ENCODE measurements at places on chromosomes 1 and 21. TPM values are rescaled to one million over a fixed set of nuclear protein-coding genes. Genes with fewer than 3 reads are reported as not detected.

The HTR6 gene
- total RNA-seq = 2.1 TPM

The MTARC1 gene
- total RNA-seq = not detected

- no peak for DNase-seq
- no peak overlapping the region for H3K4me3 ChIP-seq
- H3K27ac ChIP-seq = no peak overlapping the region
- H3K27me3 ChIP-seq = no peaks in the 10 kb centered on the region
- no peaks in the 10 kb centered on the region for H3K4me1 ChIP-seq
- no peaks in the 10 kb centered on the region for H3K36me3 ChIP-seq
Measured at GRCh38 chr1:240823357-240823756, 211.4 kb upstream of the GREM2 start.

The ALG14 gene
- total RNA-seq = 0.08 TPM

The TAL1 gene
- not detected for total RNA-seq

GRCh38 chr1:39387452-39387851 is 104.0 kb upstream of the BMP8A start:
- H3K36me3 ChIP-seq = peaks cover 81% of the 10 kb centered on the region
- no peak for DNase-seq
- H3K27ac ChIP-seq = no peak overlapping the region
- H3K4me1 ChIP-seq = peaks cover 3% of the 10 kb centered on the region

The OR6N1 gene
- not detected for total RNA-seq

GRCh38 chr1:225361176-225361575 is 66.7 kb downstream of the LBR start:
- H3K27ac ChIP-seq = no peak overlapping the region
- no peaks in the 10 kb centered on the region for H3K36me3 ChIP-seq
- H3K4me1 ChIP-seq = no peaks in the 10 kb centered on the region
- no peak overlapping the region for H3K4me3 ChIP-seq
- H3K27me3 ChIP-seq = peaks cover 4% of the 10 kb centered on the region
- DNase-seq = no peak

DNA sequence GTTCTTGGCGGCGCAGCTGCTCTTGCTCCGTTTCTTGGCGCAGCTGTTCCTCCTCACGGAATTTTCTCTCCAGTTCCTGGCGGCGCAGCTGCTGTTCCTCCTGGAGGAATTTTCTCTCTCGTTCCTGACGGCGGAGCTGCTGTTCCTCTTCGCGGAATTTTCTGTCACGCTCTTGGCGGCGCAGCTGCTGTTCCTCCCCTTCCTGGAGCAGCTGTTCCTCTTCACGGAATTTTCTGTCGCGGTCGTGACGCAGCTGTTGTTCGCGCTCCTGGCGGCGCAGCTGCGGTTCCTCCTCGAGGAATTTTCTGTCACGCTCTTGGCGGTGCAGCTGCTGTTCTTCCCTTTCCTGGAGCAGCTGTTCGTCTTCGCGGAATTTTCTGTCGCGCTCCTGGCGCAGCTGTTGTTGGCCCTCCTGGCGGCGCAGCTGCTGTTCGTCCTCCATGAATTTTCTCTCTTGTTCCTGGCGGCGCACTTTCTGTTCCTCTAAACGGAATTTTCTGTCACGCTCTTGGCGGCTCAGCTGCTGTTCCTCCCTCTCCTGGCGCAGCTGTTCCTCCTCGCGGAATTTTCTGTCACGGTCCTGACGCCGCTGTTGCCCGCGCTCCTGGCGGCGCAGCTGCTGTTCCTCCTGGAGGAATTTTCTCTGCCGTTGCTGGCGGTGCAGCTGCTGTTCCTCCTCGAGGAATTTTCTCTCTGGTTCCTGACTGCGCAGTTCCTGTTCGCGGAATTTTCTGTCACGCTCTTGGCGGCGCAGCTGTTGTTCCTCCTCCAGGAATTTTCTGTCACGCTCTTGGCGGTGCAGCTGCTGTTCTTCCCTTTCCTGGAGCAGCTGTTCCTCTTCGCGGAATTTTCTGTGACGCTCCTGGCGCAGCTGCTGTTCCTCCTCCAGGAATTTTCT is 7.0 kb downstream of the TCHH start:
- H3K4me3 ChIP-seq = peak overlapping the region; percentile 8
- no peaks in the 10 kb centered on the region for H3K36me3 ChIP-seq
- H3K4me1 ChIP-seq = peaks cover 55% of the 10 kb centered on the region
- DNase-seq = no peak
- H3K27ac ChIP-seq = no peak overlapping the region

- no peaks in the 10 kb centered on the region for H3K36me3 ChIP-seq
- DNase-seq = no peak
- no peak overlapping the region for H3K4me3 ChIP-seq
Measured at GRCh38 chr21:35232545-35233176, 183.6 kb upstream of the RUNX1 start.

Data from CD4-positive, alpha-beta T cell (primary cell).